Stimulated activated CD8-positive, alpha-beta memory T cell treated with anti-CD3 and anti-CD28 coated beads, Interleukin-15, amount 100 ng/mL, for 4 hours (primary cell): ENCODE measurements at places on chromosomes 4 and X.

DNA sequence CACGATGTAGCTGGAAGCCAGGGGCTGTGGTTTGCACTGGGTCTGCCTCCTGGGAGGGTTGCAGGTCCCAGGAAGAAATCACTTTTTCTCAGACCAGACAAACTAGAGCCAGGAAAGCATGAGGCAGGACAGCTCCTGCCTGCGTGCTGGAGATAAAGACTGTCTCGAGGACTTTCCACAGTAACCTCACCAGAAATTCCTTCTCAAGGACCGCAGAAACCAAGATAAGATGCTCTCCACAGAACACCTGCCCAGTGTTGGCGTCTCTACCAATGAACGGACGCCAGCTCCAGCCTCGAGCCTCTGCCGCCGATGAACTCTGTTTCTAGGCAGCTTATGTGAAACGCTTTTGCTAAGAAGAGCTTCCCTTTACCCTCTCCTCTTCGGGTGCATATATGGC, 76.9 kb upstream of the AFAP1 start:
- no peak for DNase-seq

- DNase-seq: no peak
These were observed 610.4 kb upstream of the BOD1L1 start for GRCh38 chr4:14237911-14238310.

DNA sequence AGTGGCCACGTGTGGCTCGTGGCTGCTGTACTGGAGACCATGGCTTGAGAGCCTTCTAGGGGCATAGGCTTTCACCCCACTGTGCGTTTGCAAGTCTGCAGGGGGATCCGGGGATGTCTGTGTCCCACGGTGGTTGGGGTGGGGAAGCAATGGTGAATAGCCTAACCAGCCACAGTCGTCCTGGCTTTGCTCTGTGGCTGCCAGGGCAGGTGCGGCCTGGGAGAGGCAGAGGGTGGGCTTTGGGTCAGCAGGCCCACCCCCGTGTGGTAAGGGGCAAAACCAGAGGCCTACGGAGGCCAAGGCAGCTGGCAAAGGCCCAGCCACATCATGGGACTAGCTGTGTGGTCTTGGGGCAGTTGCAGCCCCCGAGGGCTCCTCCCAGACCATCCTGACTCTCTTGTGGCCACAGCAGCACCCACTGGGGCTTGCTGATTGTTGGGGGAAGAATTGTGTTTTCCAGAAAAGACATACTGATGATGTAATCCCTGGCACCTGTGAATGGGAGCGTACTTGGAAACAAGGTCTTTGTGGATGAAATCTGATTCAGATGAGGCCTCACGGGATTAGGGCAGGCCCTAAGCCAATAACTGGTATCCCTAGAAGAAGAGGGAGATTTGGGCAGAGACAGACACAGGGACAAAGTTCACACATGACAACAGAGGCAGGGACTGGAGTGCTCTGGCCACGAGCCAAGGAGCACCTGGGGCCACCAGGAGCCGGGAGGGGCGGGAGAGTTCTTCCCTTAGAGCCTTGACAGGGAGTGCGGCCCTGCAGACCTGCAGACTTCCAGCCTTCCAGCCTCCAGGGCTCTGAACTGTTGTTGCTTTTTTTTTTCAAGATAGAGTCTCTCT, 2.9 kb downstream of the CPZ start:
- no peak for DNase-seq

GRCh38 chrX:48493890-48494364, 14.9 kb upstream of the PORCN start:
- no peak for DNase-seq

GRCh38 chrX:17375367-17375636, 302 bp downstream of the NHS start:
- DNase-seq: no peak

DNA sequence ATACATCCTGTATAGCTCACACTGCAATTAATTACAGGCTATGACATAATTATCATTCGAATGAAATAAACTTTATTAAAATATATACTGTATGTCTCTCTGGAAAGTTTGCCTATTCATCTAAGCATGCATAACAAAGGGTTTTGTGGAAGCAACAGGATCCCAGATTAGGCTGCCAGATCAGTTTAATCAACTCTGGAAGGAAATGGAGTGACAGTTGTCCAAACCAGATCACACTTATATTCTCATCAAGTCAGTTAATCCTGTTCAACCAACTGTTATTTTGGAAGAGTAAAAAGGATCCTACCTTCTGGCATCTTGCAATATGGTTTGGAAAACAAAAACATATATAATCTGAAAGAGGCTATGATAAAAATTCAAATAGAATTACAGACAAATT, 312.2 kb downstream of the FAT4 start:
- no peak for DNase-seq

GRCh38 chr4:141132072-141132708, 1.1 kb downstream of the RNF150 start:
- DNase-seq: no peak

- DNase-seq: no peak
These were observed at the start of gene RPA4 for GRCh38 chrX:96883608-96884007. TSS of gene RPA4 (plus strand) at chrX:96883908. CDS start at chrX:96884311, 403 bp downstream.

DNA sequence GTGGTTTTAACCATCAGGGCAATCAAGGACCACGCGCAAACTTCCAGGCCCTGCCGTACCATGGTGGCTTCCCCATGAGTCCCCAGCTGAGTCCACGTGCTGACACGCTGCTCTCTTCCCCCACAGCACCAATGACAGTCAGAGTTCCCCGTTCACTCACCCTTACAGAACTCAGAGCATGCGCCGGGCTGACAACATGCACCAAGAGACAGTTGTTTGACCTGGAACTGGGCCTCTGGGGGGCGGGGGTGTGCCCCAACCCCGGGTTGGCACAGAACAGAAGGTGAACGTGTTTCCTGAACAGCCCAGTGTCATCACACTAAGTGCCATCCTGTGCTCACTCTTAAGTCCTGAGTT, 29.4 kb downstream of the IRF2 start:
- no peak for DNase-seq

DNA sequence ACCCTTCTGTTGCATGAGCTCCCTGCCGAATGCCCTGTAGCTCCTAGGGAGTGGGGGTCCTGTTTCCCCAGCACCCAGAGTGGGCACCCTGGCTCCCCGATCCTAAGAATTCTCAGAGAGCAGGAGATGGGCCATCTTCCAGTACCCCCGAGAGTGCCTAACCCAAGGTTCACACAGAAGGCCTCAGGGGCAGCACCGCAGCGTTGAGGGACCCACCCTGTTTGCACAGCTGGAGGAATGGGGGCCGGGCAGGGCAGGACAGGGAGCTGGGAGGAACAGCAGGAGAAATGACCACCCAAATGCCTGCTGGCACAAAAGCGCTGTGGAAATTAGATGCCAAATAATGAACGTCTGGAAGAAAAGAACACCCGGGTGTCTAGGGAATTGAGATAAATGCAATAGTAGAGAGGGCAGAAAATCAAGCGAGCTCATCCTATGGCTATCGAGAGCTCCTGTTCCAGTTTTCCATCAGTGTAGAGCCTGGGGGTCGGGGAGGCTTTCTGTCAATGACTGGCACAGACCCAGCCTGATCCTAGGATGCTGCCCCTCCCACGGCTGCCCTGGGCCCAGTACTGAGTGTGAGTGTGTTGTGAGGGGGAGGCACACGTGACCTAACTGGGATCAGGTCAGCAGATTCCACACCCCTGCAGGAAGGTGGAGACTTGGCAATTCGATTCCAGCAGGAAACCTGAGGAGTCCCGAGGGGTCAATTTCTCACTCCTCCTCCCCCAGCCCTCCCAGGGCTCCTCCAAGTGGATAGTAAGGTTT, 25.7 kb downstream of the SEPTIN6 start:
- no peak for DNase-seq

GRCh38 chr4:137649711-137650450, 117.6 kb upstream of the PCDH18 start:
- no peak for DNase-seq

GRCh38 chrX:94854251-94854650, 1180.2 kb downstream of the FAM133A start:
- no peak for DNase-seq

- DNase-seq: no peak
These were observed 3.9 kb upstream of the TRIM60 start for GRCh38 chr4:165027762-165028402.

DNA sequence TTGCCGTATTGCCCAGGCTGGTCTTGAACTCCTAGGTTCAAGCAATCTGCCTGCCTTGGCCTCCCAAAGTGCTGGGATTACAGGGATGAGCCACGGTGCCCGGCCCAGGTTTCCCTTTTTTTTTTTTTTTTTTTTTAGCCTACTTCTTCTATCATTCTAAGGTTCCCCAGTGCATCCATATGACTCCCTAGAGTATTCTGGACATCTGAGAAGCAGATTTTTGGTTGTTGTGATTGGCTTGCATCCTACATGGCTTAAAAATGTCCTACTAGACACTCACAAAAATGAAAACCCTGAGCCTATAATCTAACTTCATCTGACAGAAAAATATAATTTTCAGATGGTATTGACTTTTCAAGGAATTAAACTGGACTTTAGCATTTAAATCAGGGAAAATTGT, 41.7 kb downstream of the SMIM14 start:
- no peak for DNase-seq

- no peak for DNase-seq
These were observed 128.7 kb downstream of the GABRB1 start for GRCh38 chr4:47160095-47160494.

DNA sequence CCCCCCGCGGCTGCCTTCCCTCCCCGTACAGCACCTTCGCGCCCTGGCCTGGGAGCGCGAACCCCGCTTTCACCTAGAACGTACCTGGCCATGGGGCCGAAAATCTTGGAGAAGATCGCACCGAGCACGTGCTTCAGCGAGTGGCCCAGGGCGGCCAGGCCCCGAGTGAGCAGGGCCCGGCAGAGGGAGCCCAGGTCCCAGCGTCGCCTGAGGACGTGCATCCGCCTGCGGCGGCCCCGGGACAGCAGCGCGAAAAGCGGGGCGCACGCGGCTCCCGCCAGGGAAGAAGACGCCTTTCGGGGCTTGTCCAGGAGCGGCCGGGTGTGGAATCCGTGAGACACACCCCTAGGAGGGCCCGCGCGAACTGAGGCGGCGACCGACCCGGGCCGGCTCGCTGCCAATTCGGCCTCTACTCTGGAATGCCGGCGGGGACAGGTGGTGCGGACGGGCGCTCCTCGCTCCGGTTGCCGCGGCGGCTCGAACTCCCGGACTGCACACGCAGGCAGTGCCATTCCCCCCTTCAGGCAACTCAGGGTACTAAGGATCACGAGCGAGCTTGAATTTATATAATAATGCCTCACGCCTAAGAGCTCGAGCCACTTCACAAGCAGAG, at the start of gene HS6ST2:
TSS of gene HS6ST2 (minus strand) at position 539 of the 613 bp plus-strand sequence.
- no peak for DNase-seq

- no peak for DNase-seq
These were observed 20.6 kb downstream of the CCNQ start for GRCh38 chrX:153578200-153578835.

GRCh38 chrX:120334151-120334550, 22.9 kb upstream of the TMEM255A start:
- DNase-seq: no peak

DNA sequence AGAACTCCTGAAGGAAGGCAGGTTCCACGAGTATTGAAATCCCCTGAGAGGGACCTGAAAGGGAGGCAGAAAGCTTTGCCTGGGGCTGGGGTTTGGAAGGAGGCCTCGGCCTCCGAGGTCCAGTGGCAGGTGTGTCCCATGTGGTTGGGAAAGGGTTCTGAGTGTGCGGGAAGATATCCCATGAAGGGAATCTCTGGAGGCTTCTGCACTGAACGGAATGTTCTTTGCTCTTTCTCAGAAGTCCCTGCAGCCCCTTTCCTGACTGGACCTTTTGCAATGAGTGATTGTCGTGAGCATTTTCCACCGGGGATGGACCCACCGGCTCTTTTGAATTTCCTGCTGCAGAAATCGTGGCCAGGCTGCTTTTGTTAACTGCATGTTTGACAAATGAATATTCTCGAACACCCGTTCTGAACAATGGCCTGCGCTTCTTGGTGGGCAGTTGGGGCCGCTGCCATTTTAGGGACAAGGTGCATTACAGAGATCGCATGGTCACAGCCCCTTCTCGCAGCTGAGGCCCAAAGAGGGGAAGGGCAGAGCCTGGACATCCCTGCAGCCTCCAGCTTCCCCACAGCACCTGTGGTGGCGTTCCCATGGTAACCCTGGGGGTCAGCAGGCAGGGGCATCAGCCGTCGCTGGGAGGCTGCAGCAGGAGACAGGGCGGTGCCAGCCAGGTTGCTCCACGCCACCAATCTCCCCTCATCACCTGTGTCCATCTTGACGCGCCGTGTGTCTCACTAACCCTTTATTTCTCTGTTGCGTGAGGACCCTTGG, 18.3 kb upstream of the HTRA3 start:
- DNase-seq: no peak

DNA sequence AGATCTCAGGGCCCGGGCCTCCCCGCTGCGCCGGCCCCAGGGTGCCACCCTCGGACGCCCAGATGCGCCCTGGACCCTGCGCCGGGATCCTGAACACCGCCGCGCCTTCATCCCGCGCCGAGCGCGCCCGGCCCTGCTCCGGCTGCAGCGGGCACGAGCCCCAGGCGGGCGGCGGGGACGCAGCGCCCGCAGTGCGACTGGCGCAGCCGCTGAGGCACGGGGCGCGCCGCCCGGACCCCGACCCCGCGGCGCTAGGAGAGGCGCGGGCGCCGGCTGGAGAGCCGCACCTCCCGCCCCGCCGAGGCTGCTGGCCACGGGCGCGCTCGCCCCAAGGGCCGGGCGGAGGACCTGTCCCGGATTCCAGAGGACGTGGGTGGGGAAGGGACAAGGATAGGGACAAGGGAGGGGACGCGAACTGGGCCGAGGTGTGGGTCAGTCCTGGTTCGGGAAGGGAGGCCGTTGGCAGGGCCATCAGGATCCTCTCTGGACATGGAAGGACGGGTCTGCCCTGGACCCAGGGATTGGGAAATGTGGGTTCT, 1.1 kb downstream of the ZFYVE28 start:
- no peak for DNase-seq
